ENCODE measurements at places on chromosomes 11 and 22. TPM values are rescaled to one million over a fixed set of nuclear protein-coding genes. Genes with fewer than 3 reads are reported as not detected.

- peaks cover 9% of the 10 kb centered on the region for H3K4me1 ChIP-seq
- H3K36me3 ChIP-seq: no peaks in the 10 kb centered on the region
- no peaks in the 10 kb centered on the region for H3K27me3 ChIP-seq
- no peak for DNase-seq
- no peak overlapping the region for H3K4me3 ChIP-seq
Observed at GRCh38 chr11:76824083-76824939, 36.4 kb upstream of the ACER3 start.

DNA sequence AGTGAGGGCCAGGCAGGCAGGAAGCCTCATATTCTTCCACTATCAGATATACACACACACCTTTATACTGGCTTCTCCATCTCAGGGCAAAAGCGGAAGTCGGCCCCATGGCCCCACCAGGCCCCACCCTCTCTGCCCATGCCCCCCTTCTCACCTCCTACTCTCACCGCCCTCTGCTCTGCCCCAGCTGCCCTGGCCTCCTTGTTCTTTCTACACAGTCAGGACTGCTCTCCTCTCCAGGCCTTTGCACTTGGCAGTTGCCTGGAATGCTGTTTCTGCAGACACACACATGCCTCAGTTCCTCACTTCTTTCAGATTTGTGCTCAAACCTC is 25.3 kb downstream of the OTOG start:
- no peak overlapping the region for H3K4me3 ChIP-seq
- no peaks in the 10 kb centered on the region for H3K27me3 ChIP-seq
- no peaks in the 10 kb centered on the region for H3K4me1 ChIP-seq

Gene PHETA2
- 6.1 TPM for total RNA-seq

Gene NR1H3
- total RNA-seq: 50.9 TPM

Gene GRM5
- total RNA-seq: not detected

Gene SOX6
- total RNA-seq: 22.1 TPM

Data from thyroid gland (tissue), 4 donors.